Central memory CD8-positive, alpha-beta T cell (primary cell): ENCODE measurements at places on chromosomes 3 and 15.

DNA sequence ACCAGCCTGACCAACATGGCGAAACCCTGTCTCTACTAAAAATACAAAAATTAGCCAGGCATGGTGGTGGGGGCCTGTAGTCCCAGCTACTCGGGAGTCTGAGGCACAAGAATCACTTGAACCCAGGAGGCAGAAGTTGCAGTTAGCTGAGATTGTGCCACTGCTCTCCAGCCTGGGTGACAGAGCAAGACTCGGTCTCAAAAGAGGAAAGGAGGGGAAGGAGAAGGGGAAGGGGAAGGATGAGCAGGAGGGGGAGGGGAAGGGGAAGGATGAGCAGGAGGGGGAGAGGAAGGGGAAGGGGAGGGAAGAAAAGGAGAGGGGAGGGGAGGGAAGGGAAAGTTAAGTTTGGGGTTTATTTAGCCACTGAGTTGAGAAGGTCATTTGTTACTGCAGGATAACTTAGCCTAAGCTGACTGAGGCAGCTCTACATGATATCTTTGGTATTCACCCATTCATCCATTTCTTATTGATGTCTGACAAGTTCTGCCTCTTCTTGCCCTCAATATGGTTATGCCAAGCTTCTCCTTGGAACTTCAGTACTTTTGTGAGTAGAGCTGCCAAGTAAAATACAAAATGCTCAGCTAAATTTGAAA, 15.9 kb upstream of the ABHD2 start:
- DNase-seq, result no peak

DNA sequence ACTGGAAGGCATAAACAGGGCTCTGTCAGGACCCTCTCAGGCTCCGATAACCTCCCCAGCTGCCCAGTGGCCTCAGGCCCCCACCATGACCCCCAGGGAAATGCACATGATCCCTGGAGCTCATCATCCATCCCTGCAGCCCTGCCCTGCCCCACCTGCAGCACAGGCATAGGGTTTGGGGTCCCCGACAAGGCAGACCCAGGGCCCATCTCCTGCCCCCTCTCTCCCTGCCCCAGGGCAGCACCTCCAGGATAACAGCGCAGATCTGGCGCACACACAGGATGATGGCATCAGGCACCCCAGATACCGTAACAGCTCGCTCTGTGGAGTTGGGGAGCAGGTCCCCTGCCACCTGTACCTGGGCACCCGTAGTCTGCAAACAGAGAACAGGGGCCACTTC, 4.5 kb downstream of the GPR62 start:
- no peak for DNase-seq

GRCh38 chr3:142278451-142278850, 53.1 kb upstream of the GK5 start:
- no peak for DNase-seq

DNA sequence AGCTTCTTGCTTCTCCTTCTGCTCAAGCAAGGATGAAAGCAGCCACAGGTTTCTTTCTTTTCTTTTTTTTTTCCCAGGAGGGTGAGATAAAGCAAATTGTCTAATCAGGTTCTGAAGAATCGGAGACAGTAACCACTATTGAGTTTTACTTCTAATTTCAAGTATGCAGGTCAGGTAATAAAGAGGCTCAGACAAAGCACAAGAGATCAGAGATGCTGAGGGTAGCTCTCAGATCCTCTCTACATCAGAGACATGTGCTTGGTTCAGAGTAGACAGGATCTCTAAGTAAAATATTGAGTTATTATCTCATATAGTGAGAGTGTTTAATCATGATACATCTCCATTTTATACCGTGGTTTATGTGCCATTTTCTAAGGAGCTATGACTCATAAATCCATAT, 168.5 kb downstream of the NFKBIZ start:
- DNase-seq, result no peak

DNA sequence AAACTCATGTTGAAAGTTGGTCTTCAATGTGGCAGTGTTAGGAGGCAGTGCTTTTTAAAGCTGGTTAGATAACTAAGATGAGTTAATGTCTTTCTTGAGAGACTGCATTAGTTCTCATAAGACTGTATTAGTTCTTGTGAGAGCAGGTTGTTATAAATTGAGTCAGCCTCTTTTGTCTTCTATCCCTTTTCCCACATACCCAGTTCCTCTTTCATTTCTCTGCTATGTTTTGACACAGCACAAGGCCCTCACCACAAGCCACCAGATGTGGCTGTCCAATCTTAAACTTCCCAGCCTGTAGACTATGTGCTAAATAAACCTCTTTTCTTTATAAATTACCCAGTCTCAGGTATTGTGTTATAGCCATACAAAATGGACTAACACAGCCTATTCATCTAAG, 94.6 kb upstream of the SNTN start:
- DNase-seq, result no peak

DNA sequence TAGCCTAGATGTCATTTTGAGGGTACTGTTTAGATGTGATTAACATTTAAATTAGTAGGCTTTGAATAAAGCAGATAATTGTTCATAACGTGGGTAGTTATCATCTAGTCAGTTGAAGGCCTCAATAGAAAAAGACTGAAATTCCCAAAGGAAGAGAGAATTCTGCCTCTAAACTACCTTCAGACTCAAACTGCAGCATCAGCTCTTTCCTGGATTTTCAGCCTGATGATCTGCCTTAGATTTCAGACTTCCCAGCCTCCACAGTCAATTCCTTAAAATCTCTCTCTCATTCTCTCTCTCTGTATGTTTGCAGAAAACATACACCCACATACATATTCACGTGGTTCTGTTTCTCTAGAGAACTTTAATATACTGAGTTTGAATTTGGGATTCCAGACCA, 58.0 kb upstream of the MBNL1 start:
- no peak for DNase-seq

DNA sequence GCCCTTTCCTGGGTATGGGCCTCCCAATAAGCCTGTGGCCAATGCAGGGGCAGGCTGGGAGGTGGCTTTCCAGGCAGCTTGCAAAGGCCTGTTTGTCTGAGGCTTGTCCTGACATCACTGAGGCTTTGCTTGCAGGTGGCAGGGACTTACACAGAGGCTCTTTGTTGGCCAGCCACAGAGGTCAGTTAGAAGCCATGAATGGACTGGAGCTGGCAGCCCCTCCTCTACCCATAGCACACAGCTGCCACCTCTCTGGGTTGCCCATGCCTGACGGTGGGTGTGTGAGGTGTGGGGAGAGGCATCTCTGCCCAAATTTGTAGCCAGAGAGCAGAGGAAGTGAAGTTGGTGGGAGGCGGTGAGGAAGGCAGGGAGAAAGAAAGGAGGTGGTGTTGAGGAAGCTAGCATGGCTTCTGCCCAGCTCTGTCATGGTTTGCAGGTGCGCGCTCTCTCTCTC, 17.1 kb downstream of the LIMD1 start:
- DNase-seq, result no peak

DNA sequence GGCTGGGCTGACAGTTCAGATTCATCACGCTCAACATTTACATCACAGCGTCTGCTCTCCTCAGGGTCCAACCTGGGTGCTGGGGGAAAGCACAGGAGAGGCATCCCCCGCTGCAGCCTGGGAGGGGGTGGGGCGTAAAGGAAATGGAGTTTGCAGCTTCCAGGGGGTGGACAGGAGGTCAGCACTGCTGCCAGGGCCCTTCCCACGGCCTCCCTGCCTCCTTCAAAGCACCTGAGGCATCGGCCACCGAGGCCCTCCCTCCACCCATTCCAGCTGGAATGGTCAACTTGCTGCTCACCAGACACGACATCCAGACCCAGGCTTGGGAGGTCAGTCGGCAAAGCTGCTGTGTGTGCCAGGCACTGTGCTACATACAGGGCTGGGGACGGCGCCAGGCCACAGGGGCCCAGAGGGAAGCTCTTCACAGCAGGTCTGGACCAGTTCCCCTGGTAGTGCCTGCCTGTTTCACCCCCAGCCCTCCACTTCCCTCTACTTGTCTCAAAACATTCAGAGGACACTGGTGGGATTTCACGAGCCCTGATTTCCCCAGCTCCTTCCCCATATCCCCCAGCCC, 120.7 kb downstream of the ANP32A start:
- DNase-seq, result no peak

DNA sequence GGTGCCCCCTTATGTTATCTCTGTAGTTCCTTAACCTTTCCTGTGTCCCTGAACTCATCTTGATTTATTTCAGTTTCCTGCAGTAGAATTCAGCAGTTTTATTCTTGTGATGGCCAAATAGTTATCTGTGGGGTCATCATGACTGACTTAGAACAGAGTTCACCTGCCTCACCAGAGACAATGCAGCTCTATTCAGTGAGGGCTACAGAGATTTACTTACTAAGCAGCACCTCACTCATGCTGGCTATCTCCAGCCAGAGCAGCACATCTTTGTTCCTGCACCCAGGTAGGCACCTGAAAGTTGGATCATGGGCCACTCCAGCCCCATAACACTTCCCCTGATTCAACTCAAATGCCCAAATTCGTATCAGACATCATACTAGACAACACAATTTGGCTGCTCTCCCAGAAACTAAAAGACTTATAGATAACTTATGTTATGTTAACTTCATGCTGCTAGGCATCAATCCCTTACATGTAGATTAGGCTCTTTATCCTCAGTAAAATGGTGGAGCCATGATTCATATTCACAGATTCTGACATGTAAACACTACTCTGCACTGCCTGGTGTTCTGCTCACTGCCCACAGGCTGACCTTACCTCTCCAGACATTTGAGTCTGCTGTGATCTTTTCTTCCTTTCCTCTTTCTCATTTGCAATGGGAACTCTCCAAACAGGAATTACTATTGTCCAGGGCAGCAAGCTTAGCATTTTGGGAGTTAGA, 9.3 kb upstream of the GOLGB1 start:
- DNase-seq, result no peak

DNA sequence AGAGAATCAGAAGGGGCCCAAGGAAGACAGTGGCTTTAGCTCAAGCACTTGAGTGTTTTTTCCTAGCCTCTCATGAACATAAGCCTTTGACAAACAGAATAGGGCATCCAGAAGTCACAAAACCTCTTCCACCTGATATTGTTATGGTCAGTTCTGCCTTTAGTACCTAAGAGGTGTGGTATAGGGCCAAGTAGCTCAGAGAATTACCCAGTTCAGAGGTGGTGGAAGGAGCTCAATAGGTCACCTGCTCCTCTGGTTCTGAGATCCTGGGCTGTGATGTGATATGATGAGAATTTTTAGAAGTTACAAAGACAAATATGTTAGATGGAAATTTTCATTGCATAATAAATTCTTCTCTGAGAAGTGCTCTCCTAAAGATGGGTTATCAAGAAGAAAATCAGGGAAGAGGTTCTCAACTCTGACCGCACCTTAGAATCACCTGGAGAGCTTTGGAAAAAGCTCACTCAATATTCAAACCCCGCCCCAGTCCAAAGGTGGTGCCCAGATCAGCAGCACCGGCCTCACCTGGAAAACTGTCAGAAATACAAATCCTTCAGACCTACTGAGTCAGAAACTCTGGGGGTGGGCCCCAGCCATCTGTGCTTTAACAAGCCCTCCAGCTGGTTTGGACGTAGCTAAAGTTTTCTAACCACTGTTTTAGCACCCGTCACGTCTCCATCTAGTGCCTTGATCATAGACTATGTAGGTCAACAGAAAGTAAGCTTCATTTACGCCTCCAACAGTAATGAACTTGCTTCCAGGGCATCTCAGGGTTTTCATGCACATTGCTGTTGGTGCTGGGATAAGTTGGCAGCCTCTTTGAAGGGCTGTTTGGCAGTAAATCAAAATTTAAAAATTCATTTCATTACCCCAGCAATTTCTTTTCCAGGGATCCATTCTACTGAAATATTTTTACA, 101.3 kb downstream of the MYH15 start:
- no peak for DNase-seq

- peak; percentile 27 for DNase-seq
Measured at GRCh38 chr15:70447928-70448698, 315.2 kb downstream of the UACA start.

DNA sequence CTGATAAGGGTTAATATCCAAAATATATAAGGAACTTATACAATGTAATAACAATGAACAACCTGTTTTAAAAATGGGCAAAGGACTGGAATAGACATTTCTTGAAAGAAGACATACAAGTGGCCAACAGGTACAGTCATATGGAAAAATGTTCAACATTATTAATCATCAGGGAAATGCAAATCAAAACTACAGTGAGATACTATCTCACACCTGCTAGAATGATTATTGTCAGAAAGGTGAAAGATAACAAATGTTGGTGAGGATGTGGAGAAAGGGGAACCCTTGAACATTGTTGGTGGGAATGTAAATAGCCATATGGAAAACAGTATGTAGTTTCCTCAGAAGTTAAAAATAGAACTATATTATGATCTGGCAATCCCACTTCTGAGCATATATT, 20.4 kb downstream of the GOLM2 start:
- no peak for DNase-seq

DNA sequence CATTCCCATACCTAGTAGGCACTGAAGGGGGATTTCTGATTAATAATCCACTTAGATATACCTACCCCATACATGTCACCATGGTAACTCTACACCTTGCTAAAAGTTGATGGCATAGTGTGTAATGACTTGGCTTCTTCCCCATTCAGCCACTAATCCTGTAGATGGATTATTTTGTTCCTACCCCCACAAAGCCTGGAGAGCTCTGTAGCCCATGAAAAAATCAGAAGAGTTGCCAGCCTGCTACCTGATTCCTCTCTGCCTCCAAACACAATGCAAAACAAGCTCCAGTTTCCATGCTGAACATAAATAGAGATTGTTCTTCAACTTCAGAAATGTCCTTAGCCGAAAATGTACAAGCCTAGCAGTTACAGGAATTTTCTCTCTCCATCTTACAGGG, 98.9 kb upstream of the PFN2 start:
- no peak for DNase-seq

DNA sequence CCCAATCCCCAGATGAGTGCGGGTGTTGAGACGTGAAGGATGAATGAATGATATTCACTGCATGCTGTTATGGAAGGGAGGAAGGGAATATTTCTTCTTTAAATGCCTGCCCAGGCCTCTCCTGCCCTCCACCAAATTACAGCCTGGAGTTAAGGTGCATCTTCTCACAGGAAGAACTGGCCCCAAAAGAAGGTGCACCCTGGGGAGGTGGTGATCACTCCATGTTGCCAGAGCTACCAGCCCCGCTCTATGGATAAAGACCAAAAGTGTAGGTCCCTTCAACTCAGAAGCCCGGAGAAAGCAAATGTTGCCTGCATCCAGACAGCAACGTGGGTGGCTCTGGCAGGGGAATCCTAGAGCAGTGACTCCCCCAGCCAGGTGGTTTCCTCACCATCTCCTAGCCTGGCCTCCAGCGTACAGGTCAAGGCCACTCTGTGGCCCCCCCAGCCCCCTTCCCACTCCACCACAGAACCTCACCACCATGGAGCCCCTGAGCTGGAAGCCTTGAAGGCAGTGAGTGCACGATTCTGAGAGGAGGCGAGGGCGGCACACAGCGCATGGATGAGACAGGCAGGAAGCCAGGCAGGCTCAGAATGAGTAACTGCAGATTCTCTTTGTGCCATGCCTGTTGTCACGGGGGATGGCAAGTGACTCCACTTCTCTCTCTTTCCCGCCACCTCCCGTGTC, 3.5 kb upstream of the VIPR1 start:
- no peak for DNase-seq
